Left renal cortex interstitium (tissue), 4 donors: ENCODE measurements at places on chromosomes 2 and 18.

DNA sequence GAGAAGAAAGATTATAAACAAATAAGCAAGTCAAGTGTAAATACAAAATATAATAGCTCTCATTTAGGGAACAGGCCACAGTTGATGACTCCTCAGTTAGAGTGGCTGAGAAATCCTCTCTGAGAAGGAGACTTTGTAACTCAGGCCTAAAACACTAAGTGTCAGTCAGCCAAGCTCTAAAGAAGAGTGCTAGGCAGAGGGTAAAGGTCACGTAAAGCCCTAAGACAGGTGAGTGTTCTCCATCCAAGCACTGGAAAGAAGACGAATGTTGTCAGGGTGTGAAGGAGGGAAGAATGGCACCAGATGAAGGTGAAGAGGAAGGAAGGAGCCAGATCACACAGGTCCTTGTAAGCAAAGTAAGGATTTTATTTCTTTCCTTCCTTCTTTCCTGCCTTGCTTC is 24.3 kb downstream of the ERMN start:
- DNase-seq, result no peak

DNA sequence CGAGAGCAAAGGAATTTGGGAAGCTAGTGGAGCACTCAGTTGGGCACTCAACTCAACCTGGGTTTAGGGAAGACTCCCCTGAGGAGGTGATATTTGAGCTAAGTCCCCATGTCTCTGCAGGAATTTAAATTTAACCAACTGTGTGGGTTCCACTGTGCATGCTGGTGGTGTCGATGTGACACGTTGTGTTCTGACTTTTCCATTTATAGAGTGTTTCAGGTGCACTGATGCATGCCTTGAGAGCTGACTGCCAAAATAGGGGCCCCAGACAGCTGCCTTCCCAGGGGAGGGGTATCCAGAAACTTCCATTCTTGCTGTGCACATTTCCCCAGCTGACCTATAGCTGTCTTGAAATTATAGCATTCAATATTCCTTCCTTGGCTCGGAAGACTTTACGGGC is 63.7 kb upstream of the BCL2L11 start:
- no peak for DNase-seq

DNA sequence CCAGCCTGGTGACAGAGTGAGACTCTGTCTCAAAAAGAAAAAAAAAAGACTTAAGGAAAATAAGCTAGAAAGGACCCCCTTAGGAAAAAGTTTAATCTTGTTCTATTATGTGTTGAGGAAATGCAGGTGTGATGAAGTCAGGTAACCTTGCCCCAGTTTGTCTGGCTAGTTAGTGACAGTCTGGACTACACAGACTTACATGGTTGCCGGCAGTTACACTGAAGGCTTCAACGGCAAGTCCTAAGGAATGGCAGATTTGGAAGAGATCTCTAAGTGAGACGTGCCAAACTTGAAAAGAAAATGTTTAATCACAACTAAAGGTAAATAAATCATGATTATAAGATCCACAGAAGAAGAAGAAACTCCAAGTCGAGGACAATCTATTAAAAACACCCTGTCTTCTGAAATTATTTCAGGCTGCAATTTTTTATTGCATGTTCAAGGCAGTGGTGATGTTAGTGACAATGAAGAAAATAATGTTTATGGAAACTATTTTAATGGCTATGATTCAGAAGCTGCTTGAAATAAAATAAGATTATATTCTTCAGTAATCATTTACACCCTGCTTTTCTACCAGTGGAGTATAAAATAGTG is 84.2 kb downstream of the TTC27 start:
- no peak for DNase-seq

- DNase-seq, result no peak
Observed at GRCh38 chr2:36330473-36331395, 24.8 kb upstream of the CRIM1 start.

DNA sequence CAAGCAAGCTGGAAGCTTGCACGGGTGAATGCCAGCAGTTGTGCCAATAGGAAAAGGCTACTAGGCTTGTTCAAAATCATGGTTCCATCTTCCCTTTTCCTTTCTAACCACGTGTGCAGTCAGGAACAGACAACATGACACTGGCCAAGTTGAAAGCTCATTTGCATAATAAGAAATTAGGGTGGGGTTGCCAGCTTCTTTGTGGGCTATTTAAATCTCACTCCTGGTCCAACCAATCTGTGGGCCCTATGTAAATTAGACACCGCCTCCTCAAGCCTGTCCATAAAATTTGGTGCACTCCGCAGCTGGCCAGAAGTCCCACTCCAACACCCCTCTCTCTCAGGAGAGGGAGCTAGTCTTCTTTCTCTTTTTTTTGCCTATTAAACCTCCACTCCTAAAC is 1948.4 kb upstream of the PIK3C3 start:
- no peak for DNase-seq

DNA sequence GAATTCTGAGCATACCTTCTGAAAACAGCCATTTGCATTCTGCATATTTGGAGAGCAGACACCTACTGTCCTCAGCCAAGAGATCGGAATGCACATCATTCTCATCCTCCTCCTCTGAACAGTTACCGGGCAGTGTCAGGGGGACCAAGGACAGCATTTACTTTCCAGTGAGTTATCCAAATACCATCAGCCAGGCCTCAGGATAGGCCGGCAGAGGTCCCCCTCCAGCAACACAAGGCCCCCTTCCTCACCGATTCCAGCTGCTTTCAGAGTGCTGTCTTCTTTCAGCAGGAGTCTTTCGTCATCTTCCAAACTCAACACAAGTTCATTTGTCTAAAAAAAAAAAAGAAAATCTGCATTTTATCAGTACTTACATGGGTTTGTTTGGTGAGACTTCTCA is 55.3 kb downstream of the C2orf76 start:
- DNase-seq, result peak; percentile 25

DNA sequence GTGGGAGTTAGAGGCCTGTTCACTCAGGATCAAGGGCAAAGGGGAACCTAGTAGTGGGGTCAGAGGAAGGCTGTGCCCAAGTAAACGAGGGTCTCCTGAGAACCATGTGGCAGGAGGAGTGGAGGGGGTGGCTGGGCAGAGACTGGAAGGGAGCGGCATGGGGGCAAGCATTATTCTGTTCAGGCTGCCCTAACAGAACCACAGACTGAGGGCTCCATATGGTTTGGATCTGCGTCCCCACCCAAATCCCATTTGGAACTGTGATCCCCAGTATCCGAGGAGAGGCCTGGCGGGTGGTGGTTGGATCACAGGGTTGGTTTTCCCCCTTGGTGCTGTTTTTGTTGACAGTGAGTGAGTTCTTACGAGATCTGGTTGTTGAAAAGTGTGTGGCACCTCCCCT is 287.0 kb downstream of the PHLPP1 start:
- DNase-seq, result no peak

DNA sequence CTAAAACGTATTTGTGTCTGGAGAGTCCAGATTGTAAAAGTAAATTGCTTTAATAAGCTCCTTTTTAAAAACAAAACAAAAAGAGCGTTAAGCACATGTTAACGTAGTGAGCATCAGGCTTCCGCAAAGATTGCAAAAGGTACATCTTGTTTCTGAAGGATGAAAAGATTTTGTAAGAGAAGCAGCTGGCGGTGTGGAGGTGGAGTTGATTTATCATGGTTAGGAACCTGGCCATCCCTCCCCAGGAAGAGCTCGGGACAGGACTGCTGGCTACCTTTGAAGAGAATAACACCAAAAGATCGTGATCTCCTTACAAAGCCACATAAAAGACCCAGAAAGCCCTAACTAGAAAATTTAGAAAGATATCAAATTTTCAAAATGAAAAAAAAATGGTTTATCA is 132.2 kb downstream of the DNER start:
- no peak for DNase-seq

DNA sequence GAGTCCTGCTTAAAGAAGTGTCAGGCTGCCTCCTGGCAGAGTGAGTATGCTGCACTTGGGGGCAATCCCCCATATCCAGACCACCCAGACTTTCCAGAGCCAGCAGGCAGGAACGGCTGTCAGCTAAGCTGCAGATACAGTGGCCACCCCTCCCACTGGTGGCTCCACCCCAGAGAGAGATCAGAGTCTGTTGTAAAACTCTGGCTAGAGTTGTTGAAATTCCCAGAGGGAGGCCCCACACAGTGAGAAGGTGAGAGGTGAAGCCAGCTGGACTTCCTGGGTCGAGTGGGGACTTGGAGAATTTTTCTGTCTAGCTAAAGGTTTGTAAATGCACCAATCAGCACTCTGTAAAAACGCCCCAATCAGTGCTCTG is 533.8 kb upstream of the ACVR2A start:
- DNase-seq, result no peak

DNA sequence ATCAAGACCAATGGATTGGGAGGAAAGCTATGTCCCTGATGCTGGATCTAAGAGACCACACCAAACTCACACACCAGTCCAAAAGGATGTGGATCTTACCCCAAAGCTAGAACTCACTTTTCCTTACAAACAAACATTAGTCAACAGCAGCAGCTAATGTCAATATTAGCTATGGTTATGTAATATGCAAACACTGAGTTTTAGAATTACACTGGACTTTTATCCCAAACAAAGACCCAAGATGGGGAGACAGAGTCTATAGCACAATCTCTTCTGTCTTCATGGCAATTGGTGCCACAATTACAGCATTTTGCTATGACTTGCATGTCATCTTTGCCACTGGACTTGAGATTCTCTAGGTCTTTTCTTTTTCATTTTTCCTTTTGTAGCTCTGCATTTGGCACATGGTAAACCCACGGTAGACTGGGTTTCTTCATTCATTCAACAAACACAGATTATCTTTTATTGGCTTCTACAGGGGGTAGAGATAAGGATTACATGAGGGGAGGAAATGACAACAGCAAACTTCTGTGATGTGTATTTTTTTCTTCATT is 59.0 kb downstream of the SPRED2 start:
- no peak for DNase-seq

- no peak for DNase-seq
Observed at GRCh38 chr2:233350708-233351107, 3.6 kb upstream of the DGKD start.

GRCh38 chr2:15744820-15745219 is 153.2 kb downstream of the DDX1 start:
- DNase-seq, result no peak

GRCh38 chr2:84631047-84631446 is 114.7 kb downstream of the DNAH6 start:
- DNase-seq, result peak; percentile 7

DNA sequence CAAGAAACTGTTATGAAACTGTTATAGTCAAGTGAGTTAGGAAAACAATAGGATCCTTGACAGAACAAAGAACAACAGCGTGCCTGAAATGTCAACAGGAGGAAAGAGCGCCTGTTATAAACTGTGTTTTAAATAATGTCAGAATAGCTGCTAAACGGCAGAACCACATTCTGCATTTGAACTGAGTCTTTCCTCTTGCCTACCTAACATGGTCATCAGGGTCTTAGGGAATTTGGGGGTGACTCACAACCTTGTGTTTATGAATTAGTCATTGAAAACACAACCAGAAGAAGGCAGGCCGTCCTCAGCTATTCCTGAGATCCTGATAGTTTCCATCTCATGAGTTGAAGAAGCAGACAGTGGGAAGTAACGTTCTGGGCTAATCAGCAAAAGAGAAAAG is 222.0 kb upstream of the FN1 start:
- DNase-seq, result no peak

DNA sequence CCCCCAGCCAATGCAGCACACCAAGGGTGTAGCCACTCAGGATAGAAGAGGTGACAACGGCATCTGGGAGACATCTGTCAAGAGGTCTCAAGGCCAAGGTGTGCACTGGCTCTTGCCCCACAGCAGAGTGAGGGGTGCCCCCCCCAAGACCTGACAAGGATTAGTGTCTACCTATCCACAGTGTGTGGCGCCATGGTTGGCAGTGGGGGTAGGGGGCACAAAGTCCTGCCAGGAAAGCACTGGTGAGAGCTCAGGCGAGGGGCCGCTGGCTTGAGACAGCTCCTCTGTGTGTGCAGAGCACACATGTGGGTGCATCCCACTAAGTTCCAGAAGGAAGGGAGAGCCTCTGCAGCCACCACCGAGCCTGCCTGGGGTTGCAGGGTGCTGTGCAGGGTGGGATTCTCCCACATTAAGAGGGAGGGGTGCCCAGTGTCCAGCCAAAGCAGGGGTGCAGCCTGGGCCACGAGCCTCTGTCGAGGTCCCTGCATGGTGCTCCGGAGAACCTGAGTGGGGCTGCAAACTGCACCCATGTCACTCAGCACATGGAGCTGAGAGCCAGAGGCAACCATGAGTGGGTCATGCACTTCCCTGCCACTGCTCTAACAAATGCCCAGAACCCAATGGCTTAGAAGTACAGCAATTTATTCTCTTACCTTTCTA is 311.2 kb upstream of the HDAC4 start:
- no peak for DNase-seq

DNA sequence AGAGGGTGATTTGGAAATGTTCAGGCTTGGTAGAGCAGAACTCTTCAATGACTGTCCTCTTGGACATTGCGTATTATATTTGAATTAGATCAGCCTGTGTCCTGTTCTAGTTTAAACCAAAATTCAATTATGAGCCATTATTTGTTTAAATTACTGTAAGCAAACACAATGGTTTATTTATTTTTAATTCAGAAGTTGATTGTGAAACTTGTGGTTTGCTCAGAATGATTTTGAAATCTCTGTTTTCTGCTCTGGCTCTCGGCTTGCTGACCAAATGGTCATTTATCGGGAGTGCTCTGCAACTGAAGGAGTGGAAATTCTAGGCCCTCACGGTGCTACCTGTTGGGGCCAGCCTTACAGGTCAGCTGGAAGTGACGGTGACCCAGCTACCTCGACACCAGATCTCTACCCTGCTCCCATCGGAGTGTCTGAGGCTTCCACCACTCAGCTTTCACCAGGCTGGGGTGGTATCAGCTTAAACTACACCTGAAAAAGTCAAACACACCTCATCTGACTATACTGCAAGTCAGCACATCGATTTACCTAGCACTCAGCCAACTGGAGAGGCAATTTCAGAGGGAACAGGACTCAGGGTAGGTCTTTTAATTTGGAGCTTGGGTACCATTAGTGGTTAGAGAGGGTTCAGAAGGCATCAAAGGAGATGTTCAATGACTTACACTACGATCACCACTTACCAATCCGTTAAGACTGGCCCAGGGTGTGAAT is 36.8 kb upstream of the GPD2 start:
- DNase-seq, result no peak

DNA sequence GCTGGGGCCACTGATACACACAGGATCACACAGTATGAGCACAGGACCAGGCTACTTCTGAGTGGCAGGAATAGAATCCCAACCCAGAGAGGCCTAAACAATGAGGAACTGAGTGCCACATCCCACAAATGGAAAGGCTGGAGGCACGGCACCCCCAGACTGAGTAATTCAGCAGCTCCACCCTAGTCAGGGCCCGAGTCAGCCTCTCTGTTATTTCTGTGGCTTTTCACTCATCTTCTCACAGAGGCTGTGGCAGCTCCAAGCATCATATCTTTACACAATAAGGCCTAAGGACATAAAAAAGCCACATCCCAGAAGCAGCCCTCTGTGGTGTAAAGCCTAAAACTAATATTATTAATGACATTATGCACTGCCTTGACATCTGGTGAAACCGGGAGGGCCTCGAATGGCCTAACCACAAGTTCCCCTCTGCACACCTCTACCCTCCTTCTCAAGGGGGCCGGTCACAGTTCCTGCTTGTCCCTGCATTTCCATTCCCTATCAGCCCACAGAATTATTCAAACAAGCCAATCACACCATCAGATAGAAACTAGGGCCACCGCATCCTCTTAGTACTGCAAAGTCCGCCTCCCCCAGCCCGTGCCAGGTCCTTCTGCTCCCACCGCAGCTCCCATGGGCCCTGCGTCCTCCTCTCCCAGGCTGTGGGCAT is 12.5 kb upstream of the MAL start:
- DNase-seq, result no peak
